ENCODE measurements at places on chromosomes 2 and 18.

DNA sequence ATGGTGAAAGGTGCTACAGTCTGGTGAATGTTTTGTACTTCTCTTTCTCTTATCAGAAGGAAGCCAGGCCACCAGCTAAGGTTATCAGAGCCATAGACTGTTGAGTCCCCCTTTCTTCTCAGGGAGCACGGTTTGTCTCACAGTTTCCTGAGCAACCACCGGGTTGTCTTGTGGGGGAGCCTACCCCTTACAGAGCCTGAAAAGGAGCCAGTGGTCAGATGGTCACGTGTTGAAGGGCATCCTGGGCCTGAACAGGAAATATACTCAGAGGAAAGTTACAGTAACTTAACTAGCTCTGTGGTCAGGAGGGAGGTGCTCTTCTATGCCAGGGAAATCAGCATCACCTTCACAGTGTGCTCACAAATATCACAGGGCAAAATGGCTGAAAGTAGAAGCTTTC, 11.6 kb downstream of the CD28 start:
- peak; percentile 25 for DNase-seq

GRCh38 chr18:49721981-49722380, 91.4 kb downstream of the ACAA2 start:
- no peak for DNase-seq

DNA sequence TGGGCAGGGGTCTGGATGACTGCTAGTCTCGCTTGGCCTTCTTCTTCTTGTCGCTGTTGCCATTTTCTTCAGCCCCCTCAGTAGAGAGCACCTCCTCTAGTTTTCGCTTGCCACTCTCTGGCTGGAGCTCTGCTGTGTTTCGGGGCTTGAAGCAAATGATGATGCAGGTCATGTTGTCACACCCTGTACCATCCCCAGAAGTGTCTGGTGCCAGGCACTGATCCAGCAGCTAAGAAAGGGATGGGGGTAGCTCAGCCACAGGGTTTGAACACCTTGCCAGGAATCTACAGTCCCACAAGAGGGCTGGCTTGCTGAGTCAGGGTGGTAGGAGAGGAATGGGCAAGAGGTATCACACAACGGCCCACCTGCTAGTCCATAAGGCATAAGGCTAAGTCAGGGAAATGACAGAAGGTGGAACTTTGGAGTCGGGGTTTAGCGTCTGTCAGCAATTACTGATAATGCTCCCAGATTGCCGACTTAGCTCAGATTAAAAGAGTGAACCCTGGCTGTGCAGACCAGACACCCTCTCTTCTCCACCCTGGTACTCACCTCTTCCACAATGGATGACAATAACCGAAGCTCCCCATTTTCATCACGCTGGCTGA, 1.1 kb upstream of the ZNF513 start:
- no peak for DNase-seq

GRCh38 chr2:241157841-241158545, 7.7 kb downstream of the PPP1R7 start:
- no peak for DNase-seq

- DNase-seq: no peak
These were observed 77.3 kb downstream of the CLIP4 start for GRCh38 chr2:29192526-29192925.

DNA sequence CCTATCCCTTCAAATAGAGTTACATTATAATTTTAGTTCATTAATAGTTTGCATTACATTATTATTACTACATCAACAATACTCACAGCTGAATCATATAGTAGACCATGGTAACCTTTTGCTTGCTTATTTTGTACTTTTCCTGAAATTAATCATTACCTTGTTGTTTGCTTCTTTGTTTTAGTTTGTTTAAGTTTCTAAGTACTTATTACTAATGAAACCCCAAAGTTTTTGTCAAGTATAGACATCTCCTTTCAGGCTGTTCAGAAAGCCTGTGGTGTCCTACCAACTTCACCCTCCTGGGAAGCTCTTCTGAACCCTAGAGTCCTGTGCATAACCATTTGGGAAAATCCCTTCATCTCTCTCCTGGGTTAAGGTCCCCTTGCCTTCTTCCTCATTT, 43.5 kb upstream of the LAPTM4A start:
- DNase-seq: no peak

DNA sequence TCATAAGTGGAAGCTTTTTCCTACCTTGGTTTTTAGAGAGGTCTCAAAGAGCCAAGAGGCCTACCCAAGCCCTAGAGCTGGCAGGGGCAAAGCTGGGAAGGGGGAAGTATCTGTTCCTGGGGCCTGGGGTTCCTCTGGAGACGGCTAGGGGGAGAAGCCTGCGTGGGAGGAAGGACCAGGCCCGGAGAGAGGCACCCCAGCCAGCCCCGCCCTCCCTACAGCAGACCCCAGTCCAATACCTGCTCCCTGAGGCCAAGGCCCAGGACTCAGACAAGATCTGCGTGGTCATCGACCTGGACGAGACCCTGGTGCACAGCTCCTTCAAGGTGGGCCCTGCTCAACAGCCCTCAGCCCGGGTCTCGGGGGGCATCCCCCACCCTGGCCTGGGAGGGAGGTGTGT, 2.2 kb downstream of the CTDSP1 start:
- DNase-seq: no peak

- DNase-seq: no peak
These were observed 50.5 kb downstream of the MRPL35 start for GRCh38 chr2:86249579-86250391.

GRCh38 chr2:43980902-43981301, 14.9 kb downstream of the LRPPRC start:
- no peak for DNase-seq

GRCh38 chr2:161571051-161571429, 53.2 kb upstream of the SLC4A10 start:
- DNase-seq: no peak

GRCh38 chr2:179424571-179424970, 159.9 kb upstream of the SESTD1 start:
- no peak for DNase-seq

- DNase-seq: no peak
These were observed 245.4 kb downstream of the CDH2 start for GRCh38 chr18:27931535-27931934.

DNA sequence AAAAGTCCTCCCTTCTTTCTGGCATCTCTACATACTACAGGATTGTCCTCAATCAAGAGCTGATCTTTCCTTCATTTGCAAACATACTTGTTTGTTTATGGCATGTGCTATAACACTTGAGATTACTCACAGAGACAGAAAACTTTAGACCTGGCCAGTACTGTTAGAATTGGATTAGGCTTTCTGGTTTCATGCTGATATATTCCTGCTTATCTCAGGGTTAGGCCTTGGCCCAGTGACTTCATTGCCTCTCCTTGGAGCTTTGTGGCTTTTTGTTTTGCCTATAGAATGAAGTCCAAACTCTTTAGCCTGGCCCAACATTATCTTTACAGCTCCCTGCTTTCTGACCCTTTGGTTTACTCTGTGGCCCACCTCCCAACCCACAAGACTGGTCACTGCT, 363.3 kb downstream of the ALK start:
- no peak for DNase-seq

DNA sequence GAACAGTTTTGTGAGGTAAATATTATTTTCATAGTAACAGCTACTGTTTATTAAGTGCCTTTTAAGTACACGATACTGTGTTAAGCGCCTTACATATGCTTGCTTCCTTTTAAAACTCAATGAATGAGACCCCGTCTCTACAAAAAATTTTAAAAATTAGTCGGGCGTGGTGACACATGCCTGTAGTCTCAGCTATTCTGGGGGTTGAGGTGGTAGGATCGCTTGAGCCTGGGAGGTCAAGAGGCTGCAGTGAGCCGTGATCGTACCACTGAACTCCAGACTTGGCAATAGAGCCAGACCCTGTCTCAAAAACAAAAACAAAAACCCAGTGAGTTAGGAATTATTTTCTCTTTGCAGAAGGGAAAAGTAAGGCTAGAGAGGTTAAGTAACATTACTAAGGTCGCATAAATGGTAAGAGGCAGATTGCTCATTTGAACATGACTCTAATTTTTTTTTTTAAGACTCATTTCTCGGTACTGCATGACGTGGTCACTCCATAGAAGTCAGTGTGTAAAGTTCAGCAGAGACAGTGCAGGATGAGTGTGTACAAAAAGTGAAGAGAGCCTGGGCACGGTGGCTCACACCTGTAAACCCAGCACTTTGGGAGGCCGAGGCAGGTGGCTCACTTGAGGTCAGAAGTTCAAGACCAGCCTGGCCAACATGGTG, 1.1 kb downstream of the METAP1D start:
- DNase-seq: no peak

- DNase-seq: no peak
These were observed 41.4 kb upstream of the PARD3B start for GRCh38 chr2:204503869-204504268.

DNA sequence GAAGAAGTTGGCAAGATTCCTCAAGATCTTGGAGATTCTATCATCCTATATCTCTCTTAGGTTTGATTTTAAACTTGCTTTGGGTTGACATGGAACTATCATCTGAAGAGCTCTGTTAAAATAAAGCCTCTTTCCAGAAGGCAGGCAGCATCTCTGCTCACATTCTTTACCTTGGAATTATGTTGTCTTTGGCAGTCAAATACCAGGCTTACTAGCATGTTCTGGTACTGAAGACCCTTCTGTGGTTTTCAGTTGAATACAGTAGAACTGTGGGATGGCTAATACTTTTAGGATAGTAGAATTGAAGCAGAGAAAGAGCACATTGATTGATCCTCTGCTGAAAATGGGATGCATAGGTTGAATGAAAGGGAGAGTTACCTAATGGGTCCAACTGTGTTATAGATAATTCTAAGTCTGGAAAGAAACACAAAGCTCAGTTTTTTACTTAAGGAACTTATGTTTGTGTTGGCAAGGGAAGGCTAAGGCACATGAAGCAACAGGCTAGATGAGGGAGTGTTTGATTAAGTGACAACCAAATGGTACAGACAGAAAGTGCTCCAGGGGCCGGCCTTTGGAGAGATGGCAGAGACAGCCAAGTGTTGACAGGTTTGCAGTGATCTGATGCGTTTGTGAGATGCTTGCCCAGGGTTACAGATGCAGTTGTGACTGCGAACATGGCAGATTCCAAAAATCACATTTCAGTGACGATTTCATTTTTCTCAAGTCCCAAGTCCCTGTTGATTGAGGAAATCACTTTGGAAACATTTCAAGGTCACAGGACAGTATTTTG, 397.9 kb downstream of the MEIS1 start:
- no peak for DNase-seq

- no peak for DNase-seq
These were observed 510.3 kb upstream of the SETBP1 start for GRCh38 chr18:44170208-44170880.

DNA sequence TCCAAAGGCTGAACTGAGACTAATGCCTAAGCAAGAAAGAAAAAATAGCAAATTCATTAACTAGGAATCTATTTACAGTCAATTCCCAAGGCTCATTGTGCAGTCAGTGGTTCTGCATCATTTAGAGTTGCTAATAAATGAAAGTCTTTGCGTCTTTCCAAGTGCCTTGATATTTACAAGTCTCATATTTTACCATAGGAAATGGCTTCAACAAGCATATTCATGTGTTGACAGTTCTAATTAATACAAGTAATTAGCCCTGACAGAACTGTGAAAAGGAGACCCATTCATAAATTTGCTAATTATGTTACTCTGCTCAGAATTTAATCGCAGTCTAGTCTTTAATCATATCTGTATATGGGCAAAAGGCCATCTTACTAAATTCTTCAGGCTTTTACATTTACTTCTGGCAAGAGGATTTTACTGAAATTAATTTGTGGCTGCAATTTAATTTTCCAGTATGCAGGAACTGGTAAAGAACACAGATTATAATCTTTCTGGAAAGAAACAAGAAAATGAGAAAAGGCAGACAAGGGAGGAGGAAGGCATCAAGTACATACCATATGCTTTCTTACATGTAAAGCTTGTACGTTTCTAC, 126.4 kb downstream of the RHBDD1 start:
- DNase-seq: no peak

GRCh38 chr18:48884771-48885170, 66.0 kb downstream of the SMAD7 start:
- no peak for DNase-seq

GRCh38 chr18:23605941-23606340, 19.6 kb upstream of the NPC1 start:
- DNase-seq: no peak

DNA sequence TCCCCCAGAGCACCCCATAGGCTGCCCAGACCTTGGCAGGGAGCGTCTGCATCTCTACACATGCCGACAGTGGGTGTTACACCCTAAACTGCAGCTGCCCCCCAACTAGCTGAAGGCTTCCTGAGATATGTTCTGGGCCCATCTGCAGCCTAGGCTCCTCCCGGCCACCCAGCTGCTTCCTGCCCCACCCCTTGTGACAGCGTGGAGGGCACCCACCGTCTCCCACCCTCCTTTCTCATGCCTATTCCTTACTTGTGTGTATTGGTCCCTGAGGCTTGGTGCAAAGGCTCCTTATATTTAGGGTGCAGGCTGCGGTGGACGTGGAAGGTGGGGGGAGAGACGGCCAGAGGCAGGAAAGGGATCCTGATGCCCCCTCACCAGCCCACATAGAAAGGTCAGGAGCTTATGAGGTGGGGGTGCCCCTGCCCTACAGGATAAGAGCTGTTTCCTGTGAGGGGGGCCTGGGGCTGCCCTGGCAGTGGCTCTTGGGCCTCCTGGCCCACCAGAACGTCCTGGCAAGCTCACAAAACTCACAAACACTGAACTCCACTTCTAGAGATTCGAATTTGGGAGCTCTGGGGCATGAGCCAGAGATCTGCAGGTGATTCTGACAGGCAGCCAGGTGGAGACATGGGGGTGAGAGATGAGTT, 7.3 kb upstream of the PROM2 start:
- DNase-seq: no peak

DNA sequence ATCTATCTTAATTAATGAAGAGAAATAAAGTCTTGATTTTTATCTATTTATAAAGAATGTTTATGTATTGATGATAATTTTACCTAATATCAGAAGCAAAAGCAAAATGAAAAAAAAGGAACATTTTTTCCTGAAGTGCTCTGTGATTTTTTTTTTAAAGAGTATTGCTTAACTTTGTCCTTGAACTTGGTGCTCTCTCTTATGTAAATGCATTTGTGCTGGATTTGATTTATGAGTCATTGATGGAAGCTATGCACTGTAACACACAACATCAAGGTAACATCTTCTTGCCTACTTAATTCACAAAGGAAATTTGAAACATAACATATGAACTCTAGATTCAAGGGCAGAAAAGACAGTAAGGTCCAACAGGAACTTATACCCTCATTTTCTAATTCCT, 312.9 kb upstream of the CDH19 start:
- DNase-seq: no peak

- no peak for DNase-seq
These were observed 561.4 kb upstream of the LINC00305 start for GRCh38 chr18:64710105-64710861.
